Caki2 (cell line): ENCODE measurements at places on chromosomes 1 and 21.

DNA sequence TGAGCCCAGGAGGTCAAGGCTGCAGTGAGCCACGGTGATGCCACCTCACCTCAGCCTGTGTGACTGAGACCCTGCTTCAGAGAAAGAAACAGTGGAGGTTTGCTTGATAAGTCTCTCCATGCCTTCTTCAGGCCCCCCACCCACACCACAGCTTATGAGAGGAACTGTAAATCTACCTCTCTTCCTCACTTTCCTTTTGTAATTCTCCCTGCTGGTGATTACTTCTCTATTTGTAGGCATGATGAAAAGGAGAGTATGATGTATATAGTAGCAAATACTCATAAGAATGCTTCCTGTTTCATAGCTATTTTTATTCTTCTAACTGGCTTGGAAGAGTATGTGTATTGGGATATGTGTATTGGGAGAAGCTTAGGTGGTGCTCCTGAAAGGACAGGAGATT, 186.3 kb downstream of the VPS13D start:
- DNase-seq: no peak

DNA sequence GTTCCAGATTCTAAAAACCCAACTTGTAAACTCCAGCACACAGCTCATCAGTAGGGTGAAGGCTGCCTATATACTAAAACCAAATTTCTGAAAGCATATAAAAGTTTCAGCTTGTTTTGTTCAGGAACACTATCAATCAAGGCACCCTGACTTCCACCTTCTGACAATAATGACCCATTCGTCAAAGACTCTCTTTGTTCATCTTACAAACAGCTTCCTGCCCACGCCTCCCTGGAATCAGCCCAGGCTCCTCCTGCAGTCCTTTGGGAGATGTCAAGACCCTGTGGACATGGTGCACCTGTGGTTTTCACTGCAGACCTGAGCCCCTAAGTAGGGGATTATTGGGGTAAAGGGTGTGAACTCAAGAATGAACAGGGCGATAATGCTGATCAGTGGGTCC, 178.9 kb upstream of the CAMK1G start:
- no peak for DNase-seq

- no peak for DNase-seq
Measured at GRCh38 chr1:58158016-58158415, 388.5 kb downstream of the OMA1 start.

GRCh38 chr1:36134505-36135329, 9.7 kb upstream of the COL8A2 start:
- peak; percentile 27 for DNase-seq

GRCh38 chr1:174911606-174912005, 88.1 kb upstream of the CACYBP start:
- DNase-seq: no peak

GRCh38 chr1:30039354-30040080, 683.9 kb downstream of the MATN1 start:
- no peak for DNase-seq

- no peak for DNase-seq
Measured at GRCh38 chr1:225772848-225773247, 4.8 kb upstream of the SRP9 start.

GRCh38 chr1:116971965-116972673, 29.4 kb upstream of the CD101 start:
- no peak for DNase-seq

DNA sequence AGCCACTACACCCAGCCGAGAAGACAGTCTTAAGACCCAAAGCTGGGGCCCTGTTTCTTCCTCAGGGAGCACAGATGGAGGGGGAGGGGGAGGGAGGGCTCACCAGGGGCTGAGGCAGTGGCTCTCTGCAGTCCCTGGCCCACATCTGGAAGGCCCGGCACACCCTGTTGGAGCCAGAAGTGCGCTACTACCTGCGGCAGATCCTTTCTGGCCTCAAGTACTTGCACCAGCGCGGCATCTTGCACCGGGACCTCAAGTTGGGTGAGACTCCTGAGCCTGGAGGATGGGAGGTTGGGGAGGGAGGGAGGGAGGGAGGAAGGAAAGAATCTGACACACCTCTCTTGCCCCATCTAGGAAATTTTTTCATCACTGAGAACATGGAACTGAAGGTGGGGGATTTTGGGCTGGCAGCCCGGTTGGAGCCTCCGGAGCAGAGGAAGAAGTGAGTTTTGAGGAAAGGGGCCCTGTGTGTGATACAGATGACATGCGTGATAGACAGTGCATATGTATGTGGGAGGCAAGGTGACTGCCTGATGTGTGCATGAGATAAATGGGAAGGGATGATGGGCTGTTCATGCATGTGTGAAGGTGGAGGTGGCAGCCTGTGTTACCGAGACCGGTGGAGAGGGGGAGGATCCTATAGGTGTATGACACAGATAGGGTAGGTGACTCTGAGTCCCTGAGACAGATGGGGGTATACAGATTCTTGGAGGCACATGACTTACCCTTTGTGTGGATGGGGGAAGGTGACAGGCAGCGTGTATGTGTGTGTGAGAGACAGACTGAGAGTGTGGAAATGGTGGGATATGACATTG, 1.5 kb downstream of the PLK3 start:
- DNase-seq: no peak

- peak; percentile 34 for DNase-seq
Measured at GRCh38 chr1:58629031-58629462, 52.0 kb upstream of the TACSTD2 start.

DNA sequence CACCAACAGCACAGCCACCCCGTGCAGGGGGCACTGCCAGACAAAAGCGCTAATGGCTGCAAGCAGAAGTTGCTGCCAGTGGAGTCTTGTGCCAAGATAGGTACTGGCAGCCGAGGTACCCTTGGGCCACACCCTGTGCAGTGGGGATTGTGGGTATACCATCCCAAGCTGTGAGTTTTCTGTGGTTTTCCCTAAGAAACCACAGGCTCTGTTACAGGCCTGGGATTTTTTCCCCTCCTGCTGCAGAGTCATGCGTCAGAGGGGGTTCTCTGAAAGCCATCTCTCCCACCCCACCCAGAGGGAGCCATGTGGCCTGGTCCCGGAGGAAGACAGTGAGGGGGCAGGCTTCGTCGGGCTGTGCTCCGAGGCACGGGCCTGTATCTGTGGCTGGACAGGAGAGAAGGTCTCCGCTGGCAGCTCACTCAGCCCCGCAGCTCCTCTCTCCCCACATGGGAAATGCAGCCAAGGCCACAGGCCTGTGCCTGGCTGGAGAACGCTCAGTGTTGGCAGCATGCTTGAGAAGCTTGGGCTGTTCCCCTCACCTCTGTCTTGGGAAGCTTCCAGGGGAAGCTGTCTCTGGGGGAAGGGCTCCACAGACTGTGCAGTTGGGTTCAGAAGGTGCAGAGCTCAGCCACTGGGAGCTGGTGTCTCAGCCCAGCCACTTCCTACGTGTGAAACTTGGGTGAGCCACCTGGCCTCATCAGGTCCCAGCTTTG, 42.5 kb downstream of the NEK2 start:
- peak; percentile 62 for DNase-seq

DNA sequence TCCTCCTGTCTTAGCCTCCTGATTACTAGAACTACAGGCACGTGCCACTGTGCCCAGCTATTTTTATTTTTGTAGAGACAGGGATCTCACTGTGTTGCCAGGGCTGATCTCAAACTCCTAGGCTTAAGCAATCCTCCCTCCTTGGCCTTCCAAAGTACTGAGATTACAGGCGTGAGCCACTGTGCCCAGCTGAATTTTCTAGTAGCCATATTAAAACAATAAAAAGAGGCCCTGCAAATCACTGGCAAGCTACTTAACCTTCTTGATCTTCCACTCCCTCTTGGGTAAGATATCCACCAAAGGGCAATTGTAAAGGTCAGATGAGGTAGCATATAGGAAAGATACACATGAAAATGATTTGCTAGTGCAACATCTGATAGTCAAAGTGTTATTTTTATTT, 65.6 kb upstream of the SRSF10 start:
- DNase-seq: no peak

- DNase-seq: no peak
Measured at GRCh38 chr1:167880580-167881021, 33.3 kb downstream of the ADCY10 start.

DNA sequence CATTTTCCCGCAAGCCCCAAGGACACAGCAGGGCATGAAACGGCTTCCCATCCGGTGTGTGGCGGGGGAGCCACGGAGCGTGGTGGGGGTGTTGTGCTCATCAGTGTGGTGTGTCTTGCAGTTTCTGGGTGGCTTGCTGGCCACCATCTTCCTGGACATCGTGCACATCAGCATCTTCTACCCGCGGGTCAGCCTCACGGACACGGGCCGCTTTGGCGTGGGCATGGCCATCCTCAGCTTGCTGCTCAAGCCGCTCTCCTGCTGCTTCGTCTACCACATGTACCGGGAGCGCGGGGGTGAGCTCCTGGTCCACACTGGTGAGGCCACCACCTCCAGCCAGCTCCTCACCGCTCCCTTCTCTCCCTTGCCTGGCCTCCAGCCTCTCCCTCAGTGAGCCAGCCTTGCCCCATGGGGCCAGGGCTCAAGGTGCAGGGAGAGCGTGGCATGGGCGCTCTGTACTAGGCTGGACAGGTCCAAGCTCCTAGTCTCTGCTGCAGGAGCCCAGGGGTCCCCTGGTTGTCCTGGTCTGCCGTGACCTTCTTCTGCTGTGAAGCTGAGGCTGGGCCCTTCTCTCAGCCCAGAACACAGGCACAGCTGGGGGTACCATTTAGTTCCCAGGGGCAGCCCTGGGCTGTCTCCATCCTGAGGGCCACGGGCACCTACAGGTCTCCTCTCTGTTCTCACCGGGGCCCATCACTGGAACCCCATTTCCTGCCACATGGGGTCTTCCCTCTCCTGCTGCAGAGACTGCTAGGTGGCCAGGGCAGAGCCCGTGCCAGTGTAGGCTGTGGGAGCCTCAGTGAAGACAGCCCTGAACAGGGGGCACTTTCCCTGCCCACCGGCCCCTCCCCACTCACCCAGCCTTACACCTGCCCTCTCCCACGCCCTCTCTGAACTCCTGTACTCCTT, 12.6 kb downstream of the AGTRAP start:
- DNase-seq: no peak

DNA sequence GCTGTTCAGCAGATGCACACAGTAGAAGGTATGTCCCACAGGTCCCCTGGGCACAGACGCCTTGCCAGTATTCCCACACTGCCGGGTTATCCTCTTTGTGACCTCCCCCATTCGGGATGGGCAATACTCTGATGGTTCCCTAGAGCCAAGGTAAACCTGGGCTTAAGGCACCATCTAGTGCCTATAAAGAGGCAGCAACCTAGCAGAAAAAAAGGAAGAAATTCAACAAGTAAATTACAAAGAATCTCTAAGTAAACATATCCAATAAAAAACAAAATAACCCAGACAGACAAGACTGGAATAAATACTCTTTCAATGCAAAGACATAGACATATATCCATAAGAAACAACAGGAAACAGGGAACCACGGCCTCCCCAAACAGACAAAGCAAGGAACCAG, 39.4 kb downstream of the HSF2BP start:
- DNase-seq: no peak

- no peak for DNase-seq
Measured at GRCh38 chr1:169099561-169099960, 6.9 kb upstream of the ATP1B1 start.

DNA sequence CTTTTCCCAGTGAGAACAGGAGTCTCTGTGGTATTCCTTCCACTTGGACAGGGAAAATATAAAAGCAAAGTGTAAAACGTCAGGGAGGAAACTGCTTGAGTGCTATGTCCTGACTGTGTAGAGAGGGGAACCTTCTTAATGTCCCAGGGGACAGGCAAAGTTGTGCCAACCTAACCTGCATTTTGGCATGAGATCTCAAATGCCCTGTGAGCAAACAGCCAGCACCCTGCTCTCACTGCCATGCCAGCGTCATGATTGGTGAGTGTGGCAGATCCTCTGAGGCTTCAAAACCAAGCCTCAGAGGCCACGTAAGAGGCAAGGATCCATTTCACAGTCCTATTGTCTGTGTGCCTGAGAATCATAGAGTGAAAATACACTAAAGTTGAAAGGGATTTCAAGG, 49.7 kb upstream of the RAP1A start:
- no peak for DNase-seq

DNA sequence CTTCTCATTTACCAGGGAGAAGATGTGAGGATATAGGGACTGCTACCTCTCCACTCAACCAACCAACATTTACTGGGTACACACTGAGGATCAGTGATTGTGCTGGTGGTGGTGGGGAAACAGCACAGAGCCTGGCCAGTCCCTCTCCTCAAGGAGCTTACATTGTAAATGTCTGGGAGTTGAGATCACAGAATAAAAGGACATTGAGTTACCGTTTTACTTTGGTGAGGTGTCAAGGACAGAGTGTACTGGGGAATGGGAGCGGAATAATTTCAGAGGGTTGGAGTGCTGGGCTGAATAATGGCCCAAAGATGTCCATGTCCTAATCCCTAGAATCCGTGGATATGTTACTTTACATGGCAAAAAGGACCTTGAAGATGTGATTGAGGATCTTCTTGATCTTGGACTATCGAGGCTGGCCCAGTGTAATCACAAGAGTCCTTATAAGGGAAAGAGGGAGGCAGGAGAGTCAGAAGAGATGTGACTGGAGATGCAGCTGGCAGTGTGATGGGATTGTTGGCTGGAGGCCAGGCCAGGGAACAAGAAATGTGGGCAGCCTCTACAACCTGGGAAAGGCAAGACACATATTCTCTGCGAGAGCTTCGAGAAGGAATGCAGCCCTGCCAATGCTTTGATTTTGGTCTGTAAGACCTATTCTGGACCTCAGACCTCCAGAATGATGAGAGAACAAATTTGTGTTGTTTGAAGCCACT, 26.6 kb upstream of the RWDD3 start:
- no peak for DNase-seq

DNA sequence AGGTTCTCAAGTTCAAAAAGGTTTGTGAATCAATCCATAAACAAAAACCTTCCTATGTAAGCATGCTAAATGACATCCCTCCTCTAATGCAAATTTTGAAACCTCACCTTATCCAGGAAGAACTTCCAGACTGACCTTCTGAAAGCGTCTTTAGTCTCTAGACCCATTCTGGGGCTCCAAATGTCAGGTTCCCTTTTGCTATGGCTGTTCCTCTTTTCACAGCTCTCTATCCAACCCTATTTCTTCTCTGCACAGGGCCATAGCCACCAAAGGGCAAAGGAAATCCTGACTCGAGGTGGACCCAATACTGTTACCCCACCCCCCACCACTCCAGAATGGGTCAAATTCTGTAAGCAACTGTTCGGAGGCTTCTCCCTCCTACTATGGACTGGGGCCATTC, 3.4 kb downstream of the ATP1A4 start:
- DNase-seq: no peak

GRCh38 chr1:170729225-170730002, 65.5 kb downstream of the PRRX1 start:
- no peak for DNase-seq

DNA sequence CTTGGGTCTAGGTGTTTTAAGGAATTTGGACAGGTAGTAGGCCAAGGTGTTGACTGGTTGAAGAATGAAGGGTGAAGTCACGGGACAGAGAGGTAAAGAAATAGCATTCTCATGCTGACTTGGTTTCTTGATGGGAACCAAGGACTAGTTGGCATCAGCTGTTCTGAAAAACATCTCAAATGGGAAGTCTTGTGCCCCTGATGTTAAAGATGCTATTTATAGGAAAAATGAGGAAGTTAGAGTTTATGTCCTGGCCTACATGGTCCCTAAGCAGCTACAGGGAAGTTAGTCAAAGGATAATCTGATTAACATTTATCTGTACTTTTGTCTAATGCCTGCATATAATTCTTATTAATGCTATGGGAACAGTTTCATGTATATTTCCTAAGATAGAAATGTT, 262.4 kb downstream of the HHIPL2 start:
- no peak for DNase-seq

GRCh38 chr1:51281807-51282206, 45.7 kb downstream of the RNF11 start:
- no peak for DNase-seq

- no peak for DNase-seq
Measured at GRCh38 chr21:21132390-21132789, 134.2 kb downstream of the NCAM2 start.
